ENCODE measurements at places on chromosomes 5 and 9.

DNA sequence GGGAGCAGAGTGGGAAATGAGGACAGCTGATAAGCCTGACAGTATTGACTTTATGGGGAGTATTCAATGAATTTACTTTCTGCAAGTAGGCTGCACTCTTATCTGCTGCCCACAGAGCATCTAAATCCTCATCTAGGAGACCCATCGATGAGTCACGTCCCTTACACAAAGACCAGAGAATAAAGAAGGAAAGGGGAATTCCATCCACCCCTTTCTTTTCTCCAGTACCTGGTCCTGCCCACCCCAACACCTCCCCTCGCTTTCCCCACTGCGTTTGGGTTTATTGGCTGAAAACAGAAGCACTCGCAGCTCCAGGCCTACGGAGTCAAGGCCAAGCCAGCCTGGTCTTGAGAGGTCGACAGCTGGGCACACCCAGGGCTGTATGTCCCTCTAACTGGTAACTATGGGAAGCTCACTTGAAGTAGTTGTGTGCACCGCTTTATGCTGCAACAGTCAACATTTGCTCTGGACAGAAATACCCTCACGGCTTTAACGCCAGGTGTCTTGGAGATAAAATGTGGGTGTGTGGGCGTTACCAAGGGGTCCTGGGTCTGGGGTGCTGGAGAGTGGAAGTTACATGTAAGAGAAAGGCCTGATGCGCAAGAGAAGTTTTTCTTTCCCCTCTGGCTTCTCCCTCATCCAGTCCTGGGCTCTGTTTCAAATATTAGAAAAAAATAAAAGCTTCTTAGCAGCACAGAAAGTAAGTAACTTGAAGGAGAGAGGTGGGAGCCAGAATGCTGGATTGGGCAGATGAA is 14.5 kb upstream of the TAL2 start:
- no peak for DNase-seq

- peak; percentile 20 for DNase-seq
Measured at GRCh38 chr5:175796536-175797499, 74.6 kb upstream of the CPLX2 start.

GRCh38 chr9:134966697-134967546 is 49.2 kb upstream of the FCN1 start:
- DNase-seq, result no peak

DNA sequence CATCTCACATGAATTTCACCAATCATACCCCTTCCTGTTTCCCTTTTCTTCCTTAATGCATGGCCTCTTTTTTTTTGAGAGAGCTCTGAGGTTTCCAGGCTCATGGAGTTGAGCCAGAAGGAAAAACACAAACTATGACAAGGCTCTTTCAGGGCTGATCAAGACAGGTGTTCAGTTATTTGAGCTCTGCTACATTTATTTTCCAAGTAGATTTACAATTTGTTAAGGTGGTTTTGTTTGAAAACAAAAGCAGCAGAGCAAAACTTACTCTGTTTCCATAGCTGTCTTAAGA is 62.4 kb upstream of the IL7R start:
- DNase-seq, result no peak

DNA sequence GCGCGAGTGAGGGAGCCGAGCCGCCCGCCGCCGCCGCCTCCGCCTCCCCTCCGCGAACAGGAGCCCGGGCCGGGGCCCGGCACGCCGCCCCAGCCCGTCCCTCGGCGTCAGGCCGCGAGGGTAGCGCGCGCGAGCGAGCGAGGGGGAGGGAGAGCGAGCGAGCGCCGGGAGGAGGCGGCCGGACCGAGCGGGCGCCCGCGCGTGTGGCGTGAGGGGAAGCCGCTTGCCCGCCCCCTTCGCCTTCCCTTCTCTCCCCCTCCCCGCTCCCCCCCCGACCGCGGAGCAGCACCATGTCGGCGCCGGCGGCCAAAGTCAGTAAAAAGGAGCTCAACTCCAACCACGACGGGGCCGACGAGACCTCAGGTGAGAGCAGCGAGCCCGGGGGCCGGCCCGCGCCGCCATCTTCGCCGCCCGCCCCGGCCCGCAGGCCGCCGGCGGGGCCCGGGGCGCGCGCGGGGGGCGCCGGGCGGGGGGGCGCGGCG is 312 bp downstream of the SET start:
- DNase-seq, result no peak

DNA sequence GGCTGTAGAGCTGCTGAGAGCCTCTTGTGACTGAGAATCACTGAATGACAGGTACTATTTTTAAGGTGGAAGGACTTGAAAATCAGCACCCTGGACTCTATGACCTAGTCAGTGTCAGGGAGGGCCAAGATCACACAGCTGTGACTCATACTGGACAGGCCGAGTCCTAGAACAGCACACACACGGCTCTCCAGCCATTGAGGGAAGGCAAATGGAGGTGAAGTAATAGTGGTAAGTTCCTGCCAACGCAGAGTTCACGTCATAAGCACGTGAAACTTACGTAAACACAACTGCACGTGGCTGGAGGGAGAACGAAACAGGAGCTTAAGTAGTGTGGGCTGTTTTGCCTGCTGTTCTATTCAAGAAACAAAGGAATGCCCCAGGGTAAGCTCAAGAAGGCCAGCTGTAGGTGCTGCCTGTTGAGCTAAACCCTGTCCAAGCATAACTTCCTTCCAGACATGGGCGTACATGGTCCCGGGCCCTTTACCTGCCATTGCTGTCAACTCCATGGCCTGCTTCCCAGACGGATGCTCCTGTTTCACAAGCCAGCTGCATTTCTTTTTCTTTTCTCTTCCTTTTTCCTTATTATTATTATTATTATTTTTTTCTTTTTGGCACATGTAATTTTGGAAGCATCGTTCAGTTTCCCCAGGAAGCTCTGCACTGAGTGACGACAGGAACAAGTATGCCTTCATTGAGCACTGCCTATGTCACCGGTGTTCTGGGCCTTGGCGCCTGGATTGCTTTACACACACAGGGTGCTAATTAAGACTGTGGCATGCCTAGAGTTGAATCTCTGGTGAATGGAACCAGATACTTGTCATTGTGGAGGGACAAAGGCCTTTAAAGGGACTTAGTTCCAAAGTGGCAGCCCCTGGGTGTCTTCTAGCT is 10.2 kb upstream of the LCP2 start:
- no peak for DNase-seq

DNA sequence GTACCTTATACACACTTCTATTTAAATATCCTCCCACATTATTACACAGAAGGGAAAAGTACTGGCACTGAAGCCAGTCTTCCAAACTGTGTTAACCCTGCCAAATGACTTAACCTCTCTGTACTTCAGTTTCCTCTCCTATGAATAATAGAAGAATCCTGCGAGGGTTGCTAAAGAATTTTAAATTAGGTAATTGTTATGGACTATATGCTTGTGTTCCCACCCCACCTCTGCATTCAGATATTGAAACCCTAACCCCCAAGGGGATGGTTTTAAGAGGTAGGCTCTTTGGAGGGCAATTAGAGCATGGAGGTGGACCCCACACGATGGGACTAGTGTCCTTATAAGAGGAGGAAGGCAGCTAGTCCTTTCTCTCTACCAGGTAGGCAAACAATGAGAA is 72.7 kb downstream of the TTLL11 start:
- no peak for DNase-seq

DNA sequence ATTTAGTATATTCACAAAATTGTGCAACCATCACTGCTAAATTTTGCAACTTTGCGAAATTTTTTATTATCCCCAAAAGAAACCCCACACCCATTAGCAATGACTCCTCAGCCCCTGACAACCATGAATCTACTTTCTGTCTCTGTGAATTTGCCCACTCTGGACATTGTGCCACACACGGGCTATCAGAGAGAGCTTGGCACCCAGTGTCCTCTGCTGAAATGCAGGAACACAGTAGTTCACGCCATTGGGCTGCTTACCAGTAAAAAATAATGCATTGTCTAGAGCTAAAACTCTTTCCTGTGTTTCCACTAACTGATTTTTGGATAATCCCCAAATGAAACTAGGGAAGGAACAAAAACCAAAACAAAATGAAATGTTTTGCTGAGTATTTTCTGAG is 60.0 kb downstream of the HRH2 start:
- no peak for DNase-seq

DNA sequence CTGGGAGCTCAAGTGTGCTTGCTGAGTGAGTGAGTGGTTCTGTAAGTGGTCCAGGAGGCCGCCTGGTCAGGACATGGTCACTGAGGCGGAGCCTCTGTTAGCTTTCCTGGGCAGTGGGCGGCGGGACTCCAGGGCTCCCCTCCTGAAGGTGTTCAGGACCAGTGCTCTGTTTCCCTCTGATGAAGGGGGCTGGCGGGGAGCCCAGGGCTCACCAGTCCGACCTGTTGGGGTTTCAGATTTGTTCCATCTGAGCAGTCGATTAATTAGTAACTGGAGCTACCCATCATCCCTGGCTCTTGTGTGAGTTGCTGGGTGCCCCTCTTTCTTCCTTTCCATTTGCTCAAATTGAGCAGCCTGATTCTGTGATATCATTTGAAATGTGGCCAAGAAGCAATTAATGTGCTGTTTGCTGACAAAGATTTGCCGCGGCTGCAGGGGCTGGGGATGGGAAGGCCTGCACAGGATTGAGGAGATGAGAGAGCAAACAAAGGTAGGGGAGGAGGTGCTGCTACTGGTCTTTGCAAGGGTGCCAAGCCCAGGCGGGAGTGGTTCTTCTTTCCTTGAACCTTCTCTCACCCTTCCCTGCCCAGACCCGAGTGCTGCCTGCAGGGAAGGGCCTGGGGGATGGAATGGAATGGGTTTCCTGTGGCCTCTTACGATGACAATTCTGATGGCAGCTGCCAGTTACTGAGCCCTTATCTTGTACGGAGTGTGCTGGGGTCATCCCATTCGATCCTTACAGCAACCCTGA is 92.8 kb upstream of the PITX1 start:
- DNase-seq, result no peak

- no peak for DNase-seq
Measured at GRCh38 chr5:99334936-99335335, 406.1 kb upstream of the CHD1 start.

- DNase-seq, result no peak
Measured at GRCh38 chr5:19240170-19240569, 747.8 kb downstream of the CDH18 start.

- DNase-seq, result no peak
Measured at GRCh38 chr5:170745481-170746071, 37.9 kb upstream of the GABRP start.

- DNase-seq, result no peak
Measured at GRCh38 chr5:1568201-1568979, 44.6 kb upstream of the LPCAT1 start.

- no peak for DNase-seq
Measured at GRCh38 chr5:74034733-74035132, 408.7 kb downstream of the ARHGEF28 start.

GRCh38 chr9:122197882-122198281 is 30.9 kb downstream of the LHX6 start:
- DNase-seq, result no peak

GRCh38 chr5:73917433-73917832 is 291.4 kb downstream of the ARHGEF28 start:
- no peak for DNase-seq

DNA sequence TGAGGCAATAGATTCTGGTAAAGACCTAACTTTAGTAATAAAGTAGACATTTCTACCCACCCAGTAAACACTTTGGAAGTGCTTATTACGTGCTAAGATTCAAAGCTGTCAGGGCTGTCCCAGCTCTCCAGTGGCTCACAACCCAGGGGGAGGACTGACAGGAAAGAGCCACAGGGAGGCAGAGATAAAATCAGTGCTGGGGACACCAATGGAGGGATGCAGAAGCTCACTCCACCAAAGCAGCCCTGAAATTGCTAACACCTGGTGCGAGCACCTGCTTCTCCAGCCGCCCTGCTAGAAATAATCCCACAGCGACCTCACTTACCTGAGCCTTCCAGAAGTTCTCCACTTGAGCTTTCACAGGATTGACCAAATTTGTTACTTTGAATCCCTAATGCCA is 501.0 kb downstream of the BNC2 start:
- DNase-seq, result no peak

DNA sequence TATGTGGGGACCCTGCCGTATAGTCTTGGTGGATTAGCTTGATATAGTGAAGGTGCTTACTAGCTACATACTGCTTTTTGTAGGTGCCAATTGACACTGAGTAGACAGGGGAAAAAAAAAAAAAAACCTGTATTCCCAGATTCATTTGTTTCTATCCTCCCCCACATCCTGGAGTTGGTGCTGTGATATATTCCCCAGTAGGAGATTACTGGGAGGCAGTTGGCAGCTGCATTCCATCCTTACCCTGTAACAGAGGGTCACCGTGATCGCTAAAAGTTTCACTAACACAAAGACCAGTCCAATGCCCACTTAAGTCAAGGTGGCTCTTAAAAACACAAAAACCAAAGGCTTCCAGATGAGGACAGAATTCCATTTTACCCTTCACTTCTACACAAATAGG is 27.4 kb upstream of the TOMM5 start:
- no peak for DNase-seq

Data from cortex of kidney (tissue), 1 donor.